ENCODE measurements at places on chromosomes 7 and 10. TPM values are rescaled to one million over a fixed set of nuclear protein-coding genes. Genes with fewer than 3 reads are reported as not detected.

- no peak for DNase-seq
Observed at GRCh38 chr7:66105263-66105748, 9.3 kb upstream of the CRCP start.

The TFPI2 gene
- total RNA-seq = not detected

DNA sequence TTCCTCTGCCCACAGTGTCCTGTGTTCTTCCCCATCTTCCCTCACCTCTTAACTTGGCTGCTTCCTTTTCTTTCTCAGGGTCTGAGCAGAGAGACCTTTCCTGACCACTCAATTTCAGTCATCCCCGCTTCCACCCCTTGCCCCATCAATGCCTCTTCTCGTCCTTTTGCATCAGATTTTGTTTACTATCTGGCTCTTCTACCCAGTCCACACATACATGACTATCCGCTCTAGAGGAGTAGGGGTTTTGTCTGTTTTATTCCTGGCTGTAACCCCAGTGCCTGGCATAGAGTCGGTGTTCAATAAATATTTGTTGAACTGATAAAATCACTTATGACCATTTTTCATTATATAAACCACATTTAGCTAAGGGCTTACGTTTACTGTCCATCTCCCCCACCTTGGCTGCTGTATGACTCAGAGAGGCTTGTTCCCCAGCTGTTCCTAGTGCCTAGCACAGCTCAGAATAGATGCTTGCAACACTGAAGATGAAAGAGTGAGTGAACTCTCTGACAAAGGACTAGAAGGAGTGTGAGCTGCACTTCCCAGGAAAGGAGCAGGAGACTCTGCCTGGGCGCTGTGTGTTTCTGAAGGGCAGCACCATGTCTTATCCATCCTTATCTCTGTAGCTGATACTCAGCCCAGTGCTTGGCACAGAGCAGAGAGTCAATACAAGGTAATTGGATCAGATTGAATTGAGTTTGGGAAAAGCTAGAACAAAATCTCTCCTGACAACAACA lies 21.9 kb downstream of the ARID5B start:
- DNase-seq = no peak

The TMEM213 gene
- total RNA-seq = not detected

- DNase-seq = no peak
Observed at GRCh38 chr10:600234-600633, 89.2 kb downstream of the DIP2C start.

The UNCX gene
- total RNA-seq = not detected

GRCh38 chr7:573269-573932 lies 53.8 kb upstream of the PDGFA start:
- no peak for DNase-seq

The GIMAP2 gene
- total RNA-seq = 139 TPM

GRCh38 chr7:17206349-17206905 lies 92.0 kb upstream of the AHR start:
- no peak for DNase-seq

The SPRN gene
- total RNA-seq = not detected

The GIMAP8 gene
- 29.2 TPM for total RNA-seq

The OR9A2 gene
- not detected for total RNA-seq

The CHCHD3 gene
- total RNA-seq = 40.4 TPM

The NPSR1 gene
- total RNA-seq = not detected

The TMEM176A gene
- 0.54 TPM for total RNA-seq

The NEUROD6 gene
- not detected for total RNA-seq

- no peak for DNase-seq
Observed at GRCh38 chr7:111532625-111533024, 29.7 kb downstream of the IMMP2L start.

- DNase-seq = no peak
Observed at GRCh38 chr7:43869867-43870240, 537 bp upstream of the MRPS24 start.

DNA sequence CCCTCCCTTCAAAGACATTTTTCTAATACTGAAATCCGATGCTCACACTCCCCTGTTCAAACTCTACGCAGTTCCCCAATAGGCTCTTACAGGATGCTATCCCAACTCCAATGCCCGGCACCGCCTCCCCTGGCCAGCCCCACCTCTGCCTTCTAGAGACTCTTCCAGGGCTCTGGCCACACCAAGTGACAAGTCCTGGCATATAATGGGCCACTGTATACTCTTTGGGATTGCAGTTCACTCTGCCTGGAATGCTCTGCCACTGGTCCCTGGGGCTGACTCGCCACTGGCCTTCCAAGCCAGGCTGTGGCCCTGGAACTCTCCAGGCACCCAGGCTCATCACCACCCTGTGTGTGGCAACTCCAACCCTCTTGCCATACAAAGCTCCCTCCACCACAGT lies 3.1 kb upstream of the BRI3 start:
- DNase-seq = no peak

GRCh38 chr10:101258179-101258885 lies 29.1 kb upstream of the LBX1 start:
- DNase-seq = no peak

- no peak for DNase-seq
Observed at GRCh38 chr7:18778594-18778993, 283.0 kb downstream of the HDAC9 start.
